ENCODE measurements at places on chromosomes 5 and 9.

DNA sequence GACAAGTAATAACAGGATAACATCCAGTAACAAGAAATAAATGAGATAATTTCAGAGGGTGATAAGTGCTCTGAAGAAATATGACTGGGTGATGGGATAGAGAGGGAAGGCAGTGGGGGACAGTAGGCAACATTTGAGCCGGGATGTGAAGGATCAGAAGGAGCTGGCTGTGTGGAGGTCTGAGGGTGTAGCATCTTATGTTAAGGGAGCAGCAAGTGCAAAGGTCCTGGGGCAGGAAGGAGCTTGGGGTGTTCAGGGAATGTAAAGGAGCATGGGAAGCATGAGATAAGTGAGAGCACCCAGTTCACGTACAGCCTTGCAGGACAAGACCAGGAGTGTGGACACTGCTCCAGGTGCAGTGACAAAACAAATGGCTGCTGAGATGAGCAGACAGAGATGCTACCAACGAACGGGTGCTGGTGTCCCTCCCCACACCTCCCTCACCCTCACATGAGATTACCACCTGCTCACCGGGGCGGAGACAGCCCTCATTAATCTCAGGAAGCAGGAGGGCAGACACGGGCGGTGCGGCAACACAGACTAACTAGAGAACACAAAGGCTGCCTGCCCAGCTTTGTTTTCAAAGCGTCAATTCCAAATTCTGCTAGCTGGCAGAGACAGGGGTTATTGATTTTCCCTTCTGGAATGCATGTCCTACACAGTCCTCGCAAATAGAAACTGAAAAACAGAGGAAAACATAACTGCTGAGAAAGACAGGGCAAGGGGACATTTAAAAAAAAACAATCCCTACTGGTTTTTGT is 298.1 kb upstream of the PANK3 start:
- DNase-seq, result no peak

DNA sequence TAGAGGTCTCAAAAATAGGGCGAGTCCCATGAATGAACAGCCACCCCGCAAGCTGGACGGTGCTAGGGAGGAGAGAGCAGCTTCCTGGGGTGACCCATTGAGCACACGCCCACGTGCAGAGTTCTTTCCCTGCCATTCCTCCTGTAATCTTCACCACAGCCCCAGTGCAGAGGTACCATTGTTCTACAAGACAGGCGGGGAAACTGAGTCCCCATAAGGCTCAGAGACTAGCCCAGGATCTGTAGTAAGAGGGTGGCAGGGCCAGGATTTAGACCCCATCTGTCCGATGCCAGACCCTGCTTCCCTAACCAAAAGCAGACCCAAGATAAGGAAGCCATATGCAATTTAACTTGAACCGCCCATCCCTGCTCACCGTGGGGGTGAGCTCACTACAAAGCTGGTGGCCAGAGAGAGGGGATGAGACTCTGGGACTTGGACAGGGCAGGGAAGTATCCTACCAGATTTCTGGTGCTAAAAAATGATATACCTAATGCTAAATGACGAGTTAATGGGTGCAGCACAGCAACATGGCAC is 36.7 kb upstream of the ORM1 start:
- DNase-seq, result no peak

DNA sequence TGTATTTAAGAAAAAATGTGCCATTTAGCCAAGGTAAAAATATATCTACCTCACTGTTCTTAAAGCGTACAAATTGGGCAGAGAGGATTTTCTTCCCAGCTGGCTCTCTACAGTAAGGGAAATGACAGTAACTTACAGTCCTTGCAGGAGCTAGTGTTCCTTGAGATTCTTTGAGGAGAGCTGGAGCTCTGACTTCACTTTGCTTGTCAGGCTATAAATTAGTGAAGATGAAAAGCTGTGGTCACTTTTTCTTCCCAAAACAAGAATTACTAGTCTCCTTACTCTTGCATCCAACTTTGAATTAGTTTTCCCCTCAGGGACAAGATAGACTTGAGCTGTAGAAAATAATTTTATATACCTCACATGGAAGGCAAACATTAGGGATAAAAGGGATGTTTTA is 129.9 kb downstream of the ZSWIM6 start:
- no peak for DNase-seq

DNA sequence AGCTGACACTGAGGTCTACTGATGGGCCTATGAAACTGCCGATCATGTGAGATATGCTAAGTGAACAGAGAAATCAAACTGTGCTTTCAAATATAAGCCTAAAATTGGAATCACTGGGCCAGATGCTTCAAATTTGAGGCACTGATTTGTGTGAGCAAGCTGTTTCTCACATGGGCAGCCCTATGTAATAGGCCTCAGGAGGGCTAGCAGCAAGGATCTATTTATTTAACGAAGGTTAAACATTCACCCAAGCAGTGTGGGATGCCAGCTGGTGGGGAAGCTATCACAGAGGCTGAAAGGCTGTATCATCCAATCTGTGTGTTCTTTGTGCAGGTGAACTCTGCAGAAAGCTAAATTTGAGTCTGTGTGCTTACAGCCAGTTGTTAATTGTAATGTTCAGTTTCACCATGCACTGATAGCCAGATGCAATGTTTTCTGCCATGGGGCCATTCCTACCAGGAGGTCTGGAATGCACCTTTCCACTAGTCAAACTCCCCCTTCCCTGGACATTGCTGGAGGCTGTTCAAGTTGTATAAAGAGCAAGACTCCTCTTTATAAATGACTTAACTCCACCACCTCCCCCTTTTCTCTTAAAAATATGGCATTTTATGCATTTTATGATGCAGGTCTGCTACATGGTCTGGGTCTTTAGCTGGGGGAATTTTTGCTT is 228.9 kb downstream of the SH3GL2 start:
- DNase-seq, result no peak

GRCh38 chr5:97182571-97183099 is 412 bp downstream of the RIOK2 start:
- no peak for DNase-seq

DNA sequence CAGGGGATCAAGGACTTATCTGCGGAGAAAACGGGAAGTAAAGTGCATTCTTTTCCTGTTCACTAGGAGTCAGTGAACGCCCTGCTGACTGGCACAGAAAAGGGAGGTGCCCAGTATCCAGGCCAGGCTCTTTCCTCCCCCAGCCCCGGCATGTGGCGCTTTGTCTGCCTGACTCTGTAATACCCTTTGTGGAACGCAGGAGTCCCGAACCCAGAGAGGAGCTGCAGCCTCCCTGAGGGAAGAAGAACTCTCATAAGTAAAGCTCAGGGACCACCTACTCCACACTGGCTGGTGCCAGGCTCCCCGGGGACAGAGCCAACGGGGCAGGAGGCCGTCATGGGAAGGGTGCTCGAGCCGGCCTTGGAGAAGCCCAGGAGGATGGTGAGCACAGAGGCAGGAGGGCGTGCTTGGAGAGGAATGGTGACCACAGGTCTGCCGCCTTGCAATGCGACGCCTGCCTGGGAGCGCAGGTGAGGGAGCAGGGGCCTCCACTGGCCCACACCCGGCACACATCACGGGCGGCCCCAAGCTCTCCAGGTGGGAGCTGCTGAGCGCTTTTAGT is 31.5 kb downstream of the VAV2 start:
- DNase-seq, result no peak

GRCh38 chr9:128529191-128529590 is 23.2 kb upstream of the SPTAN1 start:
- no peak for DNase-seq

DNA sequence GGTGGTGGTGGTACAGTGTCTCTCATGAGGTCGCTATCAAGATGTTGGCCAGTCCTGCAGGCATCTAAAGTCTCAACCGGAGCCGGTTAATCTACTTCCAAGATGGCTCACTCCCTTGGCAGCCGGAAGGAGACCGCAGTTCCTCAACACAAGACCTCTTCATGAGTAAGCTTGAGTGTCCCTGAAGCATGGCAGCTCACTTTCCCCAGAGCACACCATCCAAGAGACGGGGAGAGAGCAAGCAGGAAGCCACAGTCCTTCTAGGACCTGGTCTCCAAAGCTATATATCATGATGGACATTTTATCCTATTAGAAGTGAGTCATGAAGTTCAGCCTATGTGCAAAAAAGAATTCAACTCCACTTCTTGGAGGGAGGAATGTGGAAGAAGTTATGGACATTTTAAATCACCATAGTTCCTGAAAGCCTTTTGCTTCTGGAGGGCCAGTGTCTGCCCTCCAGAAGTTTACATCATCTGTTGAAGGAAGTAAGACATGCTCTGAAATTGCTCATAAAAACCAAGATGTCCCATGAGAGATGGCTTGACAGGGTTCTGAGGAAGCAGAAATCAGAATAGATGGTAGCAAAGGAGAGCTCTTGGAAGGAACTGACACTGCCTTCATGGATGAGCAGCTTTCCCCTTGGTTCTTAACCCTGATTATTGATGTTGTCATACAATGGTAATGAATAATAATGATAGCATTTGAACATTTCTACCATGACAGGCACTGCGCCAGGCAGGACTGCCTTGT is 21.3 kb downstream of the GALNT10 start:
- DNase-seq, result no peak

Measured in bone marrow (tissue), 2 donors.